ENCODE measurements at places on chromosomes 11 and 22. TPM values are rescaled to one million over a fixed set of nuclear protein-coding genes. Genes with fewer than 3 reads are reported as not detected.
A peak's percentile ranks its signal among the peaks of the same experiment; 100 is the strongest.

DNA sequence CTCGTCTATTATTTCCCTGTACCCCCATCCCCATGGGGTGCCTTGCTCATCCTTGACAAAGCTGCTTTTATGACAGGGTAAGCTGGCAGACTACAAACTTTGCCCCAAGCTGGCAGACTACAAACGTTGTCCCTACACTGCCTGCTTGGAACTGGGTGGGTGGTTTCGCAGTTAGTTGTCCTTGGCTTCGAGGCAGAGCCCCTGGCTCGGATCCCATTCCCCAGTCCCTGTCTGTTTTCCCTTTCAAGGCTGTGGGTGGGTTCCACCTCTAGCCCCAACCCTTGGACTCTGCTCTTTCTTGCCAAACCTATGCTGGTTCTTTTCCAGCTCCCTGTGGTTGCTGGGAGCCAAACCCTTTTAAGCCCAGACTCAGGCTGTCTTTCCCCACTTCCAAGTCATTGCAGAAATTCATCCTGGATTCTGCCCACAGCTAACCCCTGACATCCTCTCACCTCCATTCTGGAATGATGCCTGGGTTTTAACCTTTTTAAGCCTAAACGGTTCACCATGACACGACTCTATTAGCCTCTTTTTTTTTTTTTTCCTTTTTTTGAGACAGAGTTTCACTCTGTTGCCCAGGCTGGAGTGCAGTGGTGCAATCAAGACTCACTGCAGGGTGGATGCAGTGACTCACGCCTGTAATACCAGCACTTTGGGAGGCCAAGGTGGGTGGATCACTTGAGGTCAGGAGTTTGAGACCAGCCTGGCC, 9.2 kb upstream of the RBM14 start:
- peaks cover 9% of the 10 kb centered on the region for H3K36me3 ChIP-seq
- H3K27ac ChIP-seq: peak overlapping the region; percentile 28
- no peak overlapping the region for H3K4me3 ChIP-seq
- H3K27me3 ChIP-seq: no peaks in the 10 kb centered on the region
- peaks cover 7% of the 10 kb centered on the region for H3K4me1 ChIP-seq
- DNase-seq: peak; percentile 20

- no peak overlapping the region for H3K27ac ChIP-seq
- no peak overlapping the region for H3K4me3 ChIP-seq
- no peaks in the 10 kb centered on the region for H3K27me3 ChIP-seq
- H3K4me1 ChIP-seq: peaks cover 1% of the 10 kb centered on the region
- DNase-seq: no peak
Measured at GRCh38 chr22:46908641-46909107, 146.2 kb downstream of the TBC1D22A start.

- H3K36me3 ChIP-seq: no peaks in the 10 kb centered on the region
- H3K4me1 ChIP-seq: no peaks in the 10 kb centered on the region
- no peaks in the 10 kb centered on the region for H3K27me3 ChIP-seq
- DNase-seq: no peak
Measured at GRCh38 chr11:41519696-41520095, 60.2 kb upstream of the LRRC4C start.

DNA sequence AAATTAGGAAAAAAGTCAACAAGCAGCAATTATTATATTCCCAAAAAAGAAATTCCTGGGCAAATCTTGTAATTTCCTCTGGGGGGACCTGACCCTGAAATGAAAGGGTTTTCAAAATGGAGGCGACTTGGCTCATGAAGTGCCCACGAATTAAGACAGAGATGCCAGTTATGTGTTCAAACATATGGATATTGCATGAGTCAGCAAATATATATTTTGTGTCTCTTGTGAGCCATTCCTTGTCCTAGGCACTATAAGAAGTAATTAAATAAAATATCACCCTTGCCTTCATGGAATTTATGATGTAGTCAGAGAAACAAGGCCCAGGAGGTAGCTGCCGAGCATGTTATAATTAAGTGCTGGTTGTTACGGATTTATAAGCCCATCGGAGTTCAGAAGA, 68.6 kb downstream of the BARX2 start:
- H3K4me1 ChIP-seq: no peaks in the 10 kb centered on the region
- no peak for DNase-seq
- no peaks in the 10 kb centered on the region for H3K36me3 ChIP-seq

DNA sequence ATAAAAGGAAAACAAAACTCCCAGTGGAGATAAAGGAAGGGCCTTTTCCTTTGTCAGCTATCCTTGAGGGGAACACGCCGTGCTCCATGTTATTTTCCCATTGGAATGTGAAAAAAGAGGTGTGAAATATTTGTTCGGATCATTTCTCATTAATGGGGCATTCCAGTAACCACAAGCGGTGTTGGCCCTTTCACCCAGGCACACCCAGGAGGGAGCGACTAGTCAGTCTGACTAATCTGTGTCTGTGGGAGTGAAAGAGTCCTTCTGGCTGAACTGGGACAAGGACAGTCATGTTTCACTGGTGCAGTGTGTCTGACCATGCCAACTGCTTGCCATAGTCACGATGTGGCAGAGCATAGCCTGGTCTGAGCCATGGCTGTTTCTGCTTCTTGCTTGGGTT, 13.0 kb upstream of the MYEOV start:
- no peaks in the 10 kb centered on the region for H3K27me3 ChIP-seq
- H3K4me3 ChIP-seq: no peak overlapping the region
- DNase-seq: no peak
- H3K27ac ChIP-seq: no peak overlapping the region

- H3K4me1 ChIP-seq: peaks cover 35% of the 10 kb centered on the region
- no peaks in the 10 kb centered on the region for H3K27me3 ChIP-seq
- no peaks in the 10 kb centered on the region for H3K36me3 ChIP-seq
- DNase-seq: peak; percentile 78
Measured at GRCh38 chr22:31753005-31753633, 700 bp upstream of the DEPDC5 start.

GRCh38 chr22:35313311-35314121, 13.8 kb downstream of the TOM1 start:
- H3K27me3 ChIP-seq: no peaks in the 10 kb centered on the region
- H3K27ac ChIP-seq: peak overlapping the region; percentile 88
- peaks cover 7% of the 10 kb centered on the region for H3K36me3 ChIP-seq
- peak; percentile 74 for DNase-seq

DNA sequence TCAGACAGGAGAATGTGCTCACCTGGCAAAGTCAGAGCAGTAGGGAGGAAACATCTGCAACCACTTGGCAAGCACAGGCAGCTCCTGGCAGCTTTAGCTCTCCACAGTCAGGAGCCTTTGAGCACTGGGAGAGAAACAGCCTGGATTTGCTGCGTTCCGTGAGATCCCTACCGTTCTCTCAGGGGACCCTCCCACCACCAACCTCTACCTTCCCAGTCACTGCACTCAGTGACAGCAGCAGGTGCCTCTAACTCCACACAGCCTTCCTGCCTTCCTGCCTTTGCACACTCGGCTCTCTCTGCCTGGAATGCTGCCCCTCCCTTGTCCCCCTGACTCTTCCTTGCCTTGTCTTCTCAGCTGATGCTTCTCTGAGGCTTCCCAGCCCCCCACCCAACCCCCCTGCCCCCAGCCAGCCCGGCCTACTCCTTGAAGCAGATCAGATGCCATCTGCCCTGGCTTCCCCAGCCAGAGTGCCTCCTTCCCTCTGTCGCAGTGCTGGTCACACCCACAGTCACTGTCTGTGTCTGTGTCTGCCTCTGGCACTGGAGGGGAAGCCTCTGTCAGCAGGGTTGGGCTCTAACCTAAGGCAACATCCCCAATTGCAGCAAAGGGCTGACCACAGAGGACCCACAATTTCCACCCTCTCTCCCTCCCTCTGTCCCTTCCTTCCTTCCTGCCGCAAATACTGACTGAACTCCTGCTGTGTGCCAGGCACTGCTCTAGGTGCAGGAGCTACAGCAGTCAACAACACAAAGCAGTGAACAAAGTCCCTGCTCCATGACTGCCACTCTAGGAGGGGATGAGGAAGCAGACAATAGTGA, 14.9 kb upstream of the TSKU start:
- H3K27ac ChIP-seq: peak overlapping the region; percentile 97
- H3K4me1 ChIP-seq: peaks cover 77% of the 10 kb centered on the region
- H3K36me3 ChIP-seq: no peaks in the 10 kb centered on the region
- no peaks in the 10 kb centered on the region for H3K27me3 ChIP-seq
- no peak overlapping the region for H3K4me3 ChIP-seq

DNA sequence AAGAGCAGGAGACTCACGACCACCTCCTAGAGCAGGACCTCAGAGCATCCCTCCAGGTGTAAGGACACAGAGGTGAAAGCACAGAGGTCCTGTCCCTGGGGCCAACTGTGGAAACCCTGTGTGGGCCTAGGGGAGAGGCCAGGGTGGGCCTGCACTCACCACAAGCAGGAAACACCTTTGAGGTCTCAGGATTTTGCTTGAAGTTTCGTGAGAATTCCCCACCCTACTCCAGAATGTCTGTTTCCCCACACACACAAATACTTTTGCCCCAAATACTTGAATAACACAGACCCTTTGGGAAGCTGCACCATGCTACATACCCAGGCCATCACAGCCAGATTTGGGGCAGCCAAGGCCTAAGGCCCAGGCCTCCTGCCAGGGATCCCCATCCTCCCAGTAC, 18.1 kb downstream of the SLC43A3 start:
- H3K36me3 ChIP-seq: peaks cover 41% of the 10 kb centered on the region
- DNase-seq: no peak
- peaks cover 16% of the 10 kb centered on the region for H3K4me1 ChIP-seq
- H3K27me3 ChIP-seq: no peaks in the 10 kb centered on the region
- no peak overlapping the region for H3K27ac ChIP-seq

- no peaks in the 10 kb centered on the region for H3K27me3 ChIP-seq
- no peak for DNase-seq
- H3K36me3 ChIP-seq: no peaks in the 10 kb centered on the region
- no peak overlapping the region for H3K27ac ChIP-seq
- H3K4me1 ChIP-seq: no peaks in the 10 kb centered on the region
Measured at GRCh38 chr11:13939961-13940906, 22.3 kb upstream of the SPON1 start.

Gene GDPD4
- 3.6 TPM for total RNA-seq

Gene CABP4
- not detected for total RNA-seq
